Stimulated activated CD8-positive, alpha-beta memory T cell treated with anti-CD3 and anti-CD28 coated beads, Interleukin-4, amount 100 ng/mL, for 1 hour (primary cell): ENCODE measurements at places on chromosomes 5 and 9.

DNA sequence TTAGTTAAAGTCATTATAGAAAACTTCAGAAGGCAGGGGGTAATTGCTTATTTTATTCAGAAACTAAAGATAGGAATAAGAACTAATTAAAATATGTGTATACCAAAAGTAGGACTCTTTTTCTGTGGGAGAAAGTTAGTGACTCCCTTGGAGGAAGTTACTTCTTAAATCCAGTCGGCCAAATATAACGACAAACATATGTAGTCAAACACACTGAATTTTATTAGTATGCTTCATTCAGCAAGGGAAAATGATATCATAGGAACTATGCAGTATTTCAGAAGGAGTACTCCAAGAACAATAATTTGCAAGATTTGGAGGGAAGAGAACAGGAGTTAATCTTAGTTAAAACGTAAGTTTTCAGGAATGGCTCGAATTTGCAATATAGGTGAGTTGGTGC is 432.6 kb downstream of the CYLC2 start:
- DNase-seq: no peak

GRCh38 chr5:109516390-109516789 is 106.6 kb upstream of the PJA2 start:
- no peak for DNase-seq

DNA sequence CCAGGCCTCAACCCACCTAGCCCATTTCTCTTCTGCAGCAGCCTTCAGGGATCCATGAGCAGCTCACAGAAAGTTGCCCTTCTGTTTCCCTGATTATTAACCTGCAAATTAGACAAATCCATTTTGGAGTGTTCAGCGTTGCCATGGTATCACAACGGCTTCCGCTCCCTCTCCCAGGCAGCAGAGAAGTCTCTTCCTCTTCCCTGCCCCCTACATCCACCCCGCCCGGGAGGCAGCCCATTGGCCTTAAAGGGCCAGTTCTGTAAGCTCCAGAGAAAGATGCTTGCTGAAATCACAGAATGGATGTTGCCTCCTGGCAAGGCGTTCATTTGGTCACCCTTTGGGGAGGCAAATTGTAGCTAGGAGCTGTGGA is 47.7 kb upstream of the BOD1 start:
- DNase-seq: no peak

- DNase-seq: no peak
These were observed 2.5 kb downstream of the FAM163B start for GRCh38 chr9:133606708-133607025.

- DNase-seq: no peak
These were observed 77.9 kb downstream of the SEMA5A start for GRCh38 chr5:9468060-9468388.

DNA sequence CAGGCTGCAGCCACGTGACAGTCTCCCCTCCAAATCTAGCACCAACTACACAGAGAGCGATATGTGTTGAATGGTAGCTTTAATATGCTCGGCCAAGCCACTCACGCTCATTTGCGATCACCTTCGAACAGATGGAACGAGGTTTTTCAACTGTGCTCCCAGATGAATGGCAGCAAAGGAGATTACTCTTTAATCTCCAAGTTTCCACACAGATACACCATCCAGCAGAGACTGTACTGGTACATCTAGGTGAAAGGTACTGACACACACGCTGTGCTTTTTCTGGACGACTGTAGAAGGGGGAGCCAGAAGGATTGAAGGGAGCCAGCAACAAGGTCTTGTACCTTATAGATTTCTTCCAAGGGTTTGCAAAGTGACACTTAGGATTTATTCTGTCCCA is 263.9 kb downstream of the NR3C1 start:
- no peak for DNase-seq

- DNase-seq: no peak
These were observed 193.0 kb downstream of the SPOCK1 start for GRCh38 chr5:137305971-137306602.

- no peak for DNase-seq
These were observed 64.1 kb downstream of the SLCO4C1 start for GRCh38 chr5:102231693-102232619.

- DNase-seq: no peak
These were observed 176.0 kb downstream of the MSX2 start for GRCh38 chr5:174900240-174900865.

DNA sequence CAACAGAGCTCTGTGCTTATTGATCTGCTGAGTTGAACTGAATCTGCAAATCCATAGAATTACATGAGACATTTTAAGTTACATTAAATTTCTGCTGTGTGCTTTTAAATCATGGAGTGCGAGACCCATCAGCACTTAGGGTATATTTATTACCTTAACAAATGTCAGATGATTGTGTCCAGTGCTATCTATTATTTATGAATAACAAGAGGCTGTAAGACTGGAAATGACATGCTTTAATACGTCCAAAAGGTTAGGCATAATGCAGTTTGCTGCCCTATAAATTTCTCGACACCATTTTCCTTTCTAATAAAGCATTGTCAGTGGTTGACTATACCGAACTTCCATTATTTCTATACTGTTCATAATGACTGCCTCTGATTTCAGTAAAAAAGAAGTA is 117.6 kb downstream of the SEMA6A start:
- no peak for DNase-seq

- DNase-seq: no peak
These were observed 26.4 kb downstream of the EHMT1 start for GRCh38 chr9:137645211-137645610.

GRCh38 chr5:143014017-143014651 is 244.0 kb downstream of the ARHGAP26 start:
- no peak for DNase-seq

DNA sequence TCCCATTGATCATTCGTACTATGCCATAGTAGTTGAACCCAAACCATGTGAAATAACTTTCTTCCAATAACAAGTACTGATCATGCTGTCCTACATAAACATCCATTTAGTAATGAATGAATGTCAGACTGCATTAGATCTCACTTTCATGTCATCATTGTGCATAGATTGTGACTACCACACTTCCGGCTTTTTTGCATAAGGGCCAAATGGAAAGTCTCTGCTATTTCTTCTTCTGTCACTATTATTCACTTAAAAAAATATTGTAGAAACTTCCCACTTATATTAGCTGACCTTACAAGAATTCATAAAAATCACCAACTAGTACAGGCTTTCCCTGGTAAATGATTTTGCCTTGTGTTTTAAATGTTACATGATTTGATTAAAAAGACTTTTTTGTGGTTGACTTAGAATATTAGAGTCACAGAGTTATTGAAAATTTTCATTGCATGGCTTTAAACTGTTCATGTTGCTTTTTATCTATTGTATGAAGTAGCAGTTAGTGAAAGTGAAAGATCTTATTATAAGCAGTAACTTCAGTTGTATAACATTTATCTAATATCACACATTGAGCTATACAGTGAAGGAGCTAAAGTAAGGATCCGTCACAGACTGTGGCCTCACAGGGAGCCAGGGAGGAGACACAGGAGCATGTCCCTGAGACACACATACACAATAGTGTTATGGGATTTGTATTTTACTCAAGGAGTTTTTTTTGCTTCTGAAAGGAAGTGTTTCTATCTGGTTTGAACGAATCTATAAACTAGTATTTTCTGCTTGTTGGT is 33.9 kb downstream of the LMNB1 start:
- DNase-seq: no peak

GRCh38 chr5:116411101-116411571 is 163.5 kb downstream of the SEMA6A start:
- no peak for DNase-seq

DNA sequence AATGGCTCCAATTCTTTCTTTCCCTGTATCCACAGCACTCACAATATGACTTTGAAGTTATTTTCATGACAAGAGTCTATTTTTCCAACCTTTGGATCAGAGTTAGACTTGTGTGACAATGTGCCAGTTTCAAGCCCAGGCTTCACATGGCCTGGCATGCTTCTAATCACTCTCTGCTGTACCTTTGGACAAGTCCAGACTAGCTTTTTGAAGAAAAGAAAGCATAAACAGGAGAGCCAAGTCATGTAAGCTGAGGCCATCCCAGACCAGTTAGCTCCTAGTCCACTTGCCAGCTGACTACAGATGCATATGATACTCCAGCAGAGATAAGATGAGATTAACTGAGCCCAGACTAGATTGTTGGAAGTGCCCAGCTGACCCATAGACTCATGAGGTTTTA is 513.6 kb upstream of the C9orf72 start:
- DNase-seq: no peak

DNA sequence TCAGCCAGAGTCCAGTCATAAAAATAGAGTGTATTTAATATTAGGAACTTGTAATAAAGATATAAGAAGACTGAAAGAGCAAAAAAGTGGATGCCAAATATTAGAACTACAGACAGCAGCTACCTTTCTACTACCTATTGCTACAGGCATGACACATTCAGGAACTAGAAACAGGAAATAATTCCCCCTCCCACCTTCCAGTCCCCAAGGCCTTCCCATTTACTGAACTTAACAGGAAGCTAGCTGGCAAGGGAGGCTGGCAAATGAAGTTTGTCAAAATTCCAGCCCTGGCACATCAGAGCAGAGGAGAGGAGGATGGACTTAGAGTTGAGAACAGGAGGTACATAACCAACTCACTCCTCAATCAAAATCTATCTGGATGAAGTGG is 50.2 kb upstream of the RIC1 start:
- no peak for DNase-seq

- no peak for DNase-seq
These were observed 937 bp upstream of the MACROH2A1 start for GRCh38 chr5:135399794-135400542.
